ENCODE measurements at places on chromosomes 12 and 14.

- no peak for DNase-seq
Measured at GRCh38 chr12:25286837-25287236, 36.1 kb upstream of the KRAS start.

- DNase-seq: no peak
Measured at GRCh38 chr12:113899561-113900471, 66.3 kb downstream of the RBM19 start.

- peak; percentile 20 for DNase-seq
Measured at GRCh38 chr12:101685092-101685491, 12.3 kb upstream of the CHPT1 start.

DNA sequence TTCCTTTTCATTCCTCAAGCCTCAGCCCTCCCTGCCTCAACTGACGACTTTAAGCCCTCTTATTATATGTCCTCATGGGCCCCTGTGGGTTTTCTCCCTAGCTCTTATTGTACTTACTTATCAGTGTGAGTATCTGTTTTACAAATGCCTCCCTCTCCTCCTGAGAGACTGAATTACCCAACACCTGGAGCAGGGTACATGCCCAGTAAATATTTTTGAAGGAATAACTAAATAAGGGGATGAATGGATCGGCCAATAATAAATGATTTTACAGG is 95.8 kb upstream of the SLC35F4 start:
- no peak for DNase-seq

DNA sequence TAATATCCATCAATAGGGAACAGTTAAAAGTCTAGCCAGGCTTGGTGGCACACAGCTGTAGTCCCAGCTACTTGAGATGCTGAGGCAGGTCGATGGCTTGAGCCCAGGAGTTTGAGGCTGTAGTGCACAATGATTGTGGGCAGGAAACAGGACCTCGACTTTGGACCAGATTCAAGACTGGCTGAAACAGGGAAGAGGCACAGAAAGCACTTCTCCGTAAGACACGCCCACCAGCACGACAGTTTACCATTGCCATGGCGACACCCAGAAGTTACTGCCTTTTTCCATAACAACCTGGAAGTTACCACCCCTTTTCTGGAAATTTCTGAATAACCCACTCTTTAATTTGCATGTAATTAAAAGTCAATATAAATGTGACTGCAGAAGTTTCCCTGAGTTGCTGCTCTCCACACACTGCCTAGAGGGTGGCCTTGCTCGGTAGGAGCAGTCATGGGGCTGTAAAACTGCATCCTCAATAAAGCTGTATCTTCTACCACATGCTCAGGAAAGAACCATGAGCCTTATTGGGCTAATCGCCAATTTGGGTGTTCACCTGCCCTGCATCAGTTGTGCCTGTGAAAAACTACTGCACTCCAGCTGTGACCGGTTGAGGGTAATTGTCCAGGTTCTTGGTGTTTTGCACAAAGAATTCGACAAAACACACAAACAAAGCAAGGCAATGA is 4.6 kb upstream of the LRRC23 start:
- DNase-seq: peak; percentile 53

DNA sequence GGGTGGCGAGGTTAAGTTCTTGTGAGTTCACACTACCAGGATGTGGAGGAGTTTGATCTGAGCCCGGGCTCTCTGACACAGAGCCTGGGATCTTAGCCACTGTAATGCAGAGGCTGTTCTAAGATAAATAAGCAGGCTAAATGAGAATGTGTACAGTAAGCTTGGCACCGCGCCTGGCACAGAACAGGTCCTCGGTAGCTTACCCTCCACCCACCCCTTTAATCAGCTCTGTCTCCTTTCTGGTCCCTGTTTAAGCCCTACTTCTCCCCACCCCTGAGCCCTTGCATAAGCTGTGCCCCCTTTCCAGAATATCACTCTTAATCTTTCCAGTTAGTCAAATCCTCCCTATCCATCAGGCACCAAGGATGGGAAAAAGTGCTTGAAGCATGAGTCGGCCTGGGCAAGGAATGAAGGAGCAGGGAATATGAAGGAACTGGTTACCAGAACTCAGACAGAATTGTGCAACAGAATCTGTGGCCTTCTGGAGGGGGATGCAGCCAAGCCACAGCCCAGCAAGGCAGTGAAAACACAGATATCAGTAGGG is 32.8 kb upstream of the CMKLR1 start:
- peak; percentile 47 for DNase-seq

All from EH (cell line).